ENCODE measurements at places on chromosomes 1 and 21.

GRCh38 chr1:5585256-5585655, 407.0 kb downstream of the NPHP4 start:
- no peak for DNase-seq

- no peak for DNase-seq
These were observed 301.2 kb upstream of the ADGRL2 start for GRCh38 chr1:81499487-81499886.

- DNase-seq: no peak
These were observed 18.9 kb downstream of the PGLYRP3 start for GRCh38 chr1:153293851-153294250.

DNA sequence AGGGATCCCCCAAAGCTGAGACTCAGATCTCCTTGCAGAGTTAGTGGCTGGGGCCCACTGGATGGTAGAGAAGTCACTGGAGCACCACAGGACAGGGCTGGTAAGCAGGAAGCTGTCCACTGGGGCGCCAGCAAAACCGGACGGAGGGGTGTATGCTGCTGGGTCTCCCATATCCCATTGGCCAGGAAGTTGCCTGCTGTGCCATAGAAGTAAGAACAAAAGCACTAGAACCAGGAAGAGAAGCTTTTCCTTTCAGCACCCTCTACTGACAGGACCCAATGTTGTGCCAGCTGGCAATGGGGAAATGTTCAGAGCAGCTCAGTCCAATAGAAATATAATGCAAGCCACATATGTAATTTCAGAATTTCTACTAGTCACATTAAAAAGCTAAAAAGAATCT, 146.6 kb downstream of the SPATA46 start:
- no peak for DNase-seq

- no peak for DNase-seq
These were observed 73.1 kb upstream of the USP24 start for GRCh38 chr1:55288245-55288644.

DNA sequence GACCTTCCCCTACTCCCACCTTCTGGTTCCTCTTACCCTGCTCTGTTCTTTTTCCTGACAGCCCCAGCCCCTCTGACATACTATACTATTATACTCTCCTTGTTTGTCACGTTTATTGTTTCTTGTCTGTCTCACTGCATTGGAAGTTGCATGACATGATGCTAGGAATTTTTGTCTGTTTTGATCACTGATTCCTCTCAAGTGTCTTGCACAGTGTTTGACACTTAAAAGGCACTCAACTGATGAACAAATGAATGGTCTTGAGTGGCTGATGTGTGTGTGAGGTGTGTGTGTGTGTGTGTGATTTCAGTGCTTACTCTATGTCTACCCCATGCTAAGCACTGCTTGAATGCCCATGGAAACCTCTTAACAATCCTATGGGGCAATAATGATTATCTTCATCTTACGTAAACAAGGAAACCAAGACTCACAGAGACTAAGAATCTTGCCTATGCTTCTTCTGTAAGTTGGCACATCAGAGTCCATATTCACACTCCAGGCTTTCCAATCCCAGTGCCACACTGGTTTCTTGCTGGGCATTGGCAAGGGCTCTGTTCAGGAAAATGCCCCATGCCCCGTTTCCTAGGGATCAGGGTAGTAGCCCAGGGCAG, 59.7 kb downstream of the ATP1A1 start:
- no peak for DNase-seq

- DNase-seq: peak; percentile 31
These were observed 499 bp upstream of the SH3GLB1 start for GRCh38 chr1:86703696-86704457.

DNA sequence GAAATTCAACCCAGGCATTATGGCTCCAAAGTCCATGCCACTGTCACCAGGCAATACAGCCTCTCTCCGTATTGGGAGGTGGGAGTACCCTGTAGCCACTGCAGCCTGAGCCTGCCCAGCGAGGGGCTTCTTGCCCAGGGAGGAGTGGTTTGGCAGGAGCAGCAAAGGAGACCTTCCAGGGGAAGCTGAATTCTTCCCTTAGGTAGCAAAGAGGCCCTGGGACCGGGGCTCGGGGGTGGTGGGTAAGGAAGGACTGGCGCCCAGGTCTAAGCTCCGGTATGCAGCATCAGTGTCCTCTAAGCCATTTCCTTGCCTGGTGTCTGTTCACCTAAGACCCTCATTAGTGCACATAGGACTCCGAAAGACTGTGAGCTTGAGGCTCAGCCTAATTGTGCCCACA, 17.0 kb downstream of the TNNT2 start:
- DNase-seq: no peak

DNA sequence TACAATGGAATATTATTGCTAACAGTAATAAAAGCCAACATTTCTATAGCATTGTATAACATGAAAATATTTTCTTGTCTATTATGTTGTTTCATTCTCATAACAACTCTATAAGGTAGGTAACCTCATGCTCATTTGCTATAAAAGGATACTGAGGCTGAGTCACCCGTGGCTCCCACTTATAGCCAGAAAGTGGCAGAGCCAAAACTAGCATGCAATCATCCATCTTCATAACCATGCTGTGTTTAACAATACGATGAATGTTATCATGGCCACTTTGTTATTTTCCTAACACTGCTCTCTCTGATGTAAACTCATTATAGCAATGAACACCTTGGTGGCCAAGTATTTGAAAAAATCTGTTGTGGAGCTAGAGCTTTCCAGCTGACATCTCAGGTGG, 80.8 kb upstream of the JUN start:
- no peak for DNase-seq

DNA sequence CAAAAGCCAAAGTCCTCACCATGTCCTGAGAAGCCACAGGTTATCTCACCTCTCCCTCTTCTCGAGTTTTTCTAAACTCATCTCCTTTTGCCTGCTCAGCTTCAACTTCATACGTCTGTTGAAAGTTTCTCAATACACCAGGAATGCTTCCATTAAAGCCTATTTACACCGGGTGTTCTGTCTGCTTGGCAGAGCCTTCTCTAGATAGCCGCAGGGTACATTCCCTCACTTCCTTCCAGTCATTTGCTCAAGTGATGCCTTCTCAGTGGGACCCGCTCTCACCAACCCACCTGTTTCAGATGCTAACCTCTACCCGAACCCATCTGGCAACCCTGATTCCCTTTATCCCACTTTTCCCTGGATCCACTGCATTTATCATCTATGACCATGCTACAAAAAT, 257.0 kb upstream of the ADGRL2 start:
- DNase-seq: no peak

DNA sequence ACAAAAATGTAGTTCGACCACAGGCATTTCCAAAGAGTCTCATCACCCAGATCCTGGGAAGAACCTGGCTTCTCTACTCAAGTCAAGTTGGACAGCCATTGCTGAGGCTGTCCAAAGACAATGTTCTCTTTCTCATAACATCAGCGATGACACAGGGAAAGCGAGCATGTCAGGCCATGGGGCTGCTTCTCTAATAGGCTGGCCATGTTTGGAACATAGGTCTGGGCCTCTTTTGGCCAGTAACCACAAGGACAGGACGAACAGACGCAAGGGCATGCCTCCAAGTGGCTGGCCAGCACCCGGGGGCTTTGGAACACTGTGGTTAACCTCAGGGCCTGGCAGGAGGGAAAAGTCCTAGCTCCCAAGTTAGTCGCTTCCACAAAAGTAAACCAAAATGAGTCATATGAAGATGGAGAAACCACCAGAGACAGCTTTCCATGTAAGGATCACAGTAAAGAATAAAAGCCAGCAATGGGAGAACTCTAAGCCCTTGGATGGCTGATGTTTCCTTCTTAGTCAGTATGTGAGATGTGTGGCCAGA, 80.6 kb upstream of the SLC44A3 start:
- DNase-seq: no peak

DNA sequence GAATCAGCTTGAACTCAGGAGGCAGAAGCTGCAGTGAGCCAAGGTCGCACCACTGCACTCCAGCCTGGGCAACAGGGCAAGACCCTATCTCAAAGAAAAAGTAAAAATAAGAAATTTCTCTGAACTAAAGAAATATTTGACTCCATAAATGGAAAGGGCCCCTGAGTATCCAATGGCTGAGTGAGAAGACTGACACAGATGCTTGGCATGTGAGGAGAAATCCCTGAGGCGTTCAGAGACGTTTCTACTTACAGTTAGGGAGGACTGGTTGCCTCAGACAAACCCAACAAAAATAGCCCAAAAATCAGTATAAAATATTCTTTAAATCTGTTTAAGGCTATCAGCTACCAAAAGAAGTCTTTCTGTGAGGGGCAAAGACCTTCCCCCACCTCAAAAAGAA, 3.0 kb upstream of the SUMO3 start:
- no peak for DNase-seq

Data from effector CD4-positive, alpha-beta T cell (primary cell).